ENCODE measurements at places on chromosomes 1 and 21.

- DNase-seq: no peak
Observed at GRCh38 chr21:28213261-28213660, 779.4 kb downstream of the LTN1 start.

DNA sequence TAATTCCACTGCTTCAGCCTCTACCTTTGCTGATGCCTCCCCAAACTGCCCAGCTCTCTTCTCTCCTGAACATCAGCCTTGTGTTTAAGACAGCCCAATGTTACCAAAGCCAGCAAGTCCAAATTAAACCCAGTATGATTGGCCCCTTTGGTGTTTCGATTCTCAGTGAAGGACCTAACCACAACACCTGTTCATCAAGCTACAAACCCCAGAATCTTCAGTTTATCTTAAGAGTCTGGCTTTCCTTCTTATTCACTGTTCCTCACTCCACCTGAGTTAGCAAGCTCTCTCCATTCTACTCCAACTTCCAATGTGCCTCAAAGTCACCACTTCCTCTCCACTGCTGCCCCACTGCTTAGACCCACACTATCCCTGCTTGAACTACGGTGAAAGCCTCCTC, 25.5 kb upstream of the ITPKB start:
- no peak for DNase-seq

GRCh38 chr1:28853093-28853742, 41.2 kb downstream of the OPRD1 start:
- no peak for DNase-seq

- peak; percentile 66 for DNase-seq
Observed at GRCh38 chr1:31583995-31584868, 7.9 kb downstream of the TINAGL1 start.

GRCh38 chr1:175222296-175222938, 29.8 kb upstream of the KIAA0040 start:
- DNase-seq: no peak

DNA sequence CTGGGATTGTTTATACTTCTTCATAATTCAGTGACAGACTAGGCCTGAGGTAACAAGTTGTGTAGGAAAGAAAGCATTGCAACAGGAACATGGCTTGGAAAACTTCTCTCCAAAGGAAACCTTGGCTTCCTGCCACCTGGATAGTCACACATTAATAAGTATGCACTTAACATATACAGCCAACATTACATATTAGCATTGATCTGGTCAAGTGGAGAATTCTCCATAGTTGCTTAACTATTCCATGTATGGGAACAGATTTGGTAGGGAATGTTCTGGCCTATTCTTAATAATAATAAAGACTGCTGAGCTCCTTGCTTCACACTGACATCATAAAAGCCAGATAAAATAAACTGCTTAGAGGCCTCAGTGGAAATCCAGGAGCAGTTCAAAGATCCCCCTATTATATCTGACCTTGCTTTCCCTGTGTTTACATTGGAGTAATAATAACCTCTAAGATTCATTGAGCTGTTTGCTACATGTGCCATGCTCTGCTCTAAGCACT, 27.2 kb upstream of the NFIA start:
- DNase-seq: no peak

DNA sequence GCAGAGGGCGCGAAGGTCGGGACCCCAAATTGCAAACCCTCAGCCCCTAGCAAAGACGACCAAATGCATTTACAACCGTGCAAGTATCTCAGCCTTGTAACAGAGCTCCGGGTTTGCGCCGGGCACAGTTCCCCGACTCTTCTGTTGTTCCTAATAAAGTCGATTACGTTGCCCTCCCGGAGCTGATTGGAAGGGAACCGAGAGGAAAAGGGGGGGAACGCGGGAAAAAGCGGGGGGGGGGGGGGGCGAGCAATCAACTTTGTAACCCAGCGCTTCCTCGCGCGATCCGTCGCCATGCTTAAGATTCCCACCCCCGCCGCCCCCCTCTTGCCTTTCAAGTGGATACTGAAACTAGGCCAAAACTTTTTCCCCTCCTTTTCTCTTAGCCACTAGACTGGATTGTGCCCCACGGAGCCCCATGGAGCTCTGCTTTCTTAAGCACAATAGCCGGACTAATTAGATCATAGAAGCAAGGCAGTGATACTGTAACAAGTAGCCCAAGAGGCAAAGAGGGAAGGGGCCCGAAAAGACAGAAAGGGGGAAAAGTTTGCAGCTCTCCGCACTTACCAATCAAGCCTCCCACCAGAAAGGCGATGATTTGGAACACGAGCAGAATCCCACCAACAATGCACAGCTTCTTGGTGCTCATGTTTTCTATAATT, 565 bp downstream of the WLS start:
- peak; percentile 67 for DNase-seq

DNA sequence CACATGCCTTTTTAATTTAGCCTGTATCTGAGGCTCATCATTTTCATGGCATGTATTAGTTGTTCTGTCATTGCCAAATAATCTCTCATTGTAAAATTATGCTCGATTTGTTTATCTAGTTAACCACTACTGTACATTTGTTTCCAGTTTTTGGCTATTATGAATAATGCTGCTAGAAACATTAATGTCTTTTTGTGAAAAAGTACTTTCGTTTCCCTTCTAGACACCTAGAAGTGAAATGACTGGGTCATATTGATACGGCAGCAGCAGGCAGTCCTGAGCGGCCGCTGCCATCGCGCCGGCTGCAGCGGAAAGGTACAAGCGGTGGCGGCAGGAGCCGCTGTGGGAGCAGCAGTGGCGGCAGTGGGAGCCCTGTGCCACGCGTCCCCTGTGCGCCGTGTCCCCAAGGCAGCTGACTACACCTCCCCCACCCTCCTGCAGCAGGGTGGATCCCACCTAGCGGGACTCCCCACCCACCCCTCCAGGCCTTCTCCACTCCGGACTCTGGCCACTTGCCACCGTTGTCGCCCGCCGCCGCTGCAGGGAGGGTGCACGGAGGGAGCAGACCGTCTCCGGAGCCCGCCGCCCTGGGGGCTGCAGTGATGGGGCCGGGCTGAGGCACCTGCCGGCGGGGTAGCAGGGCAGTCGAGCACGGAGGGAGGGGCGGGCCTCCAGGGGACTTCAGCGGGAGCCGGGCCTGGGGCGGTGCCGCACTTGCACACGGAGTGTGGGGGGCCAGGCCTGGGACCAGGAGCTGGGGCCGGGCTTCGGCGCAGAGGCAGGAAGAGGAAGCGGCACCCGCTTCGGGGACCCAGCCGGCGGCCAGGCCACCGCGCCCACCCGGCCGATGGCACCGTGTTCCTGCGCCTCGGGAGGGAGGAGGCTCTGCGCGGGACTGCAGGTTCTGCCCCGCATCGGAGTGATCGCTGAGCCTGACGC, 66.8 kb upstream of the RGS7 start:
- no peak for DNase-seq

DNA sequence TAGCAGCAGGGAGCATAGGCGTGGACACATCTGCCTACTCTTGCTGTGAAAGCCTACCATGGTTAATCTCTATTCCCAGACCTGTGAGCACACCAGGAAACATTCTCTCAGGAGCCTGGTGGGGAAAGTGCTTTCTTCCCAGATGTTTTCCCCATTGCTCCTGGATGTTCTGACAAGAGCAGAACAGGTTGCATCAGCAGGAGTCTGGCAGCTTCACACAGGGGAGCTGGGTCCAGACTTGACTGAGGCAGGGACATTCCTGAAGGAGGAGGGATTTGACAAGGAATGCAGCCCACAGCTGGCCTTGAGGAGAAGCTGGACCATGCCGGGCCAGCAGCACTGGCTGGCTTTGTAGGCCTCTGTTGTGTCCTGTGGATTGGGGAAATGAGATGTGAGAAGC, 21.0 kb upstream of the ARTN start:
- DNase-seq: no peak

- DNase-seq: no peak
Observed at GRCh38 chr1:64811131-64811530, 66.3 kb downstream of the RAVER2 start.

DNA sequence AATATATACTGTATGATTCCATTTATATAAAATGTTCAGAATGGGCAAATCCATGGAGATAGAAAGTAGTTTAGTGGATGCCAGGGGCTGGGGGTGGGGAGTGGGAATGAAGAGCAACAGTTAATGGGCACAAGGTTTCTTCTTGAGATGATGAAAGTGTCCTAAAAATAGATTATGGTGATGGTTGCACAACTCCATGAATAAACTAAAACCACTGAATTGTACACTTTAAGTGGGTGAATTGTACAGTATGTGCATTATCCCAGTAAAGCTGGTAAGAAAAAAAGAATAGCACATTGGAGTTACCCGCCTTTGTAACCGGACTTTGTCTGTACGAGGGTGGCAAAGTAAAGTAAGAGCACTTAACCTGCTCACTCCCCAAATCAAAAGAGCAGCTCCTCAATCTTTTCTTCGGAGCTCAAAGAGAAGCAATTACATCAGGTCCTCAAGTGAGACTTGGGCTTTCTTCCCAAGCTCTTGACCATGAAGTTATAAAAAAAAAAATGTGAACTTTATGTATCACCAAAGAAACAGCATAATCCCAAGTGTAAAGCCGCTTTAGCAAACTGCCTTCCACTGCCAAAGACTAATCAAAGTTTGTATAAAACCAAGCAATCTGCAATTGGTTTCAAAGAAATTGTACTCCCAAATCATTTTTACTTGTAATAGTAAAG, 32.1 kb downstream of the ALDH9A1 start:
- DNase-seq: no peak

DNA sequence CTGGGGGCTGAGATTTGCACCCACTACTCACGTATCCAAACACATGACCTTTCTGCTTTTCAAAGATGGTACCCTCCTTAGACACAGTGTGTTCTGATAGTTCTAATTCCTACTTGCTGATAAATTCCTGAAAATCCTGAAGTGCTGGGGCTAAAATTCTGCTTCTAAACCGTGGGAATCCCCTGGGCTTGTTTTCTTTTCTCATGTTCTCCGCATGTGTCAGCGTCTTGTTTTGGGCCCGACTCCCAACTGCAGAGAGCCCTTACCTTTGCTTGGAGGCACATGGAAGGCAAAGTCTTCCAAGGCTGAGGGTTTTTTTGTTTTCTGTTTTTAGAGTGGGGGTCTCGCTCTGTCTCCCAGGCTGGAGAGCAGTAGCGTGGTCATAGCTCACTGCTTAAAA, 27.2 kb downstream of the PSMG1 start:
- peak; percentile 88 for DNase-seq

DNA sequence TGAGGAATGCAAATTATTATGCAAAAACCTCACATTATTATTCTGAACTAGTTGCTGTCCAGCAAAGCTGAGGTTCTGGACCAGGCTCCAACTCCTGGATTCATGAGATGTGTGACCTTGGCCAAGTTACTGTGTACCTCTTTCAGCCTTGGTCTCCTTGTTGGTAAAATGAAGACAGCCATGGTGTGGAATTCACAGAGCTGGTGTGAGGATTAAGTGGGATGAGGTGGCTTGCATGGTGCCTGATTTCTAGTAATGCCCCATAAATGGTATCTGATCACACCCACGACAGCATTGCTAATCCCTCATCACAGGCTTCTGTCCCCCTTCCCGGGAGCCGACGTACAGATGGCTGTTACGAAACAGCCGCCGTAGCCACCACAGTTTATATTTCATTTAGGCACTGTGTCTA, 59.6 kb downstream of the PGBD5 start:
- DNase-seq: no peak

DNA sequence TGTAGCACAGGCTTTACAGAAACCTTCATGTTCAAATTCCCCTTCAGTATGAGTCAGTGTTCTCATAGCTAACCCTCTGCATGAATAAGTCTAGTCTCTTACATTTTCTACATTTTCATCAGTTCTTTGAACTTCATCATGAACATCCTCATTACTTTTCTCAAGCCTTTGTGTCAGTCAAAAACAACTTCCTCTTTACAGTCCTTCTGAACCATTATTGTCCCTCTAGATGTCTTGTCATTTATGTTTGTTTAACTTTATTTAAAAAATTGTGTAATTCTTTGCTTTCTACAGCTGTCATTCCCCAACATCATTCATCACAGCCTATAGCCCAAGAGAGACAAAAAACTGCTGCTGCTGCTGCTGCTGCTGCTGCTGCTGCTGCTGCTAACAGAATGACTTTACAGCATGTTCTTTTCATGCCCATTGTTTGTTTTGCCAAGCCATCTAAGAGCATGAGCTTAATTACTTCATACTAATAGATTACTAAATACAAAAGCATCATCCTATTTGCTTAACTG, 133.1 kb downstream of the LRRC40 start:
- no peak for DNase-seq

GRCh38 chr1:22323141-22323845, 128.4 kb upstream of the ZBTB40 start:
- no peak for DNase-seq

DNA sequence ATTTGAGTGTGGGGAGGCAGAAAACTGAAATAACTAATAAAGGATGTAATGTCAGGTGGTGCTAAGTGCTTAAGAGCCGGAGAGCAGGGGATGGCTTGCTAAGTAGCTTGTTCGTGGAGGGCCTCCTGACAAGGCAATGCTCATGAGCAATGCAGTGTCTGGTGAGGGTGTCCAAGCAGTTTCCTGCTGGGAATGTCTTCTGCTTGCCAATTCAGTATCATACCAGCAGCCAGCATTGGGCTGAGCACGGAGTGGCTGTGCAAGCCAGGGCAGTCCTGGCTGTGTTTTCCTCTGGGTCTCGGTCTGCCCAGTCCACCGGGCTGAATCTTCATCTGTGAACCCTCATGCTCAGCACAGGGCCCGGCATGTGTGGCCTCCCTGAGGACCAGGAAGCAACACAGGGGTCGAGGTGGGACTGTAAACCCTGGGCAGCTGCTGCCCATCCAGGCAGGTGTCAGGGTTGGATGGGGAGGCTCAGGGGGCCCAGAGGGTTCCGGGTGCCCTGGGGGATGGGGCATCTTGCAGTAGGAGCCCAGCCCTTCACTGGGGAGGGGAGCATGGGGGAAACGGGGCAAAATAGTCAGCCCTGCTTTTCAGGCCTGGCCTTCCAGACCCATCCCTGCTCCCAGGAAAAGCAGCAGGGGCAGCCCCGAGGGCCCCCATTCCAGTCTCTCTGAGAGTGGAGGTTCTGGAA, 27.5 kb downstream of the EDN2 start:
- no peak for DNase-seq

- DNase-seq: no peak
Observed at GRCh38 chr21:45283611-45284455, 3.9 kb downstream of the POFUT2 start.

DNA sequence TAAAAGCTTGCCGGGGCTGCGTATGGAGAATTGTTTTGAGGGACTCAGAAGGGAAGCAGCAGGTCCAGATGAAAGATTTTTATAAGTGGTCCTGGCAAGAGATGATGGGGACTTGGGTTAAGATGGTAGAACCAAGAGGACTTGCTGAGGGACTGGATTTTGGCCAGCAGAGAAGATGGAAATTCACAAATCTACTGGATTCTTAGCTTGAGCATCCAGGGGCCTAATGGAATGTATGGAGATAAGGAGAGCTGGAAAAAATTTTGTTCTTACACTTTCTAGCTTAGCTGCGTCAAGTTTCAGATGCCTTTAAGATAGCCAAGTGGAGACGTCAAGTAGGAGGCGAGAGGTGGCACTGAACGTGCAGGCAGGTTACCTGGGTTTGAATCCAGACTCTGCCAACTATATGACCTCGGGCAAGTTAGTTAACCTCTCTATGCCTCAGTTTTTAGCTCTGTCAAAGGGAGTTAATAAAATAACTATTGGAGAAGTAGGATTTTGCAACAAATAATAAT, 3.4 kb upstream of the RBP7 start:
- DNase-seq: no peak

Data from brain microvascular endothelial cell (primary cell).